Heart left ventricle (tissue), 16 donors: ENCODE measurements at places on chromosomes 1 and 21. TPM values are rescaled to one million over a fixed set of nuclear protein-coding genes. Genes with fewer than 3 reads are reported as not detected.

SLC45A3 gene
- total RNA-seq, result 2.6 TPM

SLC2A5 gene
- total RNA-seq, result 10.1 TPM

AVPR1B gene
- not detected for total RNA-seq

MAP10 gene
- total RNA-seq, result 2.4 TPM

MEX3A gene
- total RNA-seq, result 0.32 TPM

ADAM30 gene
- not detected for total RNA-seq

FAM72B gene
- total RNA-seq, result 0.91 TPM

TRIM67 gene
- not detected for total RNA-seq

DNA sequence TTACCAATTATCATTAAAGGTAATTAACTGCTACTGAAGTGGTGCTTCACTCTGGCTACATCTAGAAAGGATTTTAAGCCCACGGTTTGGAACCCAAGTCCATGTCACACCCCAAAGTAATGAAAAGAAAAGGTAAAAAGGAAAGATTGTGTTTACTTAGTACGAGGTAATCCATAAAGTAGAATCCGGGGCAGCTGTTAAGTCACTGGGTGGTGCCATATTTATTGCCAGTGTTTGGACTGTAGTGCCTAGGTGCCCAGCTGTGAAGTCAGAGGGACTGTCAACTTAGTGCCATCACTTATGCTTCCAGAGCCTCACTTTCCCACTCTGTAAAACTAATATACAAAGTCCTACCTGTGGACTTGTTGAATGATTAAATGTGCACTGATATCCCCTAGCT is 52.2 kb upstream of the GRHL3 start:
- no peak for DNase-seq

- DNase-seq, result no peak
Observed at GRCh38 chr1:201169971-201170532, 15.8 kb upstream of the TMEM9 start.

DNA sequence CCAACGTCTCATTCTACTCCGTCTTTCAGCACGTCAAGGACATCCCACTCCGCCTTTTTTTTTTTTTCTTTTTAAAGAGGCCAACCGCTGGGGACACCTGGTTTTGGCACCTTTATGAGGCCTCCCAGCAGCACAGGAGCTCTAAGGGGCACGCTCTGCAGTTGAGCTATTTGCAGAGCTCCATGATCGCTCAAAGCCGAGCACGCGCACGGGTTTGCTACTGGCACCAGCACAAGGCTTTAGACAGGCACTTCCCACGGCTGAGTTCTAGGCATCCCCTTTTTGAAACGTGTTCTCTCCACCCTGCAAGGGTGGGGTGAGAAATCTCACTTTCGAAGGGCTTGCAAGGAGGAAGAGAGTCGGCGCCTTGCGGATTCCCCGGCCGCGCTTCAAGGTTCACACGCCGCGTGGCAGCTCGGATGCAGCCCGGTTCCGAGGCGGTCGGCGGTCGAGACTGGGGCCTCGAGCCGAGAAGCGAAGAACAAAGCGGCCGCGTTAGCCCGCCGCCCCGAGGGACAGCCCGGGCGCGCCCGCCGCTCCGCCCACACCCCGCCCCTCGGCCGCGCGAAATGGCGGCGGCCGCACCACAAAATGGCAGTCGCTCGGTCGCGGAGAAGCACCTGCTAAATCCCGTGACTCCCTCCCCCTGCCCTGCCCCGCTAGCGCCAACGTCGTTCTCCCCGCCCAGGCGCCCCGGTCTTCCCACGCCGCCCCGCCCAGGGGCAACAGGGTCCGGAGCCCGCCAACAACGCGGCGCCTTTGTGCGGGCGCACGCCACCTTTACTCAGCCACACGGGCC is 12.9 kb upstream of the SPEN start:
- DNase-seq, result peak; percentile 93

DNA sequence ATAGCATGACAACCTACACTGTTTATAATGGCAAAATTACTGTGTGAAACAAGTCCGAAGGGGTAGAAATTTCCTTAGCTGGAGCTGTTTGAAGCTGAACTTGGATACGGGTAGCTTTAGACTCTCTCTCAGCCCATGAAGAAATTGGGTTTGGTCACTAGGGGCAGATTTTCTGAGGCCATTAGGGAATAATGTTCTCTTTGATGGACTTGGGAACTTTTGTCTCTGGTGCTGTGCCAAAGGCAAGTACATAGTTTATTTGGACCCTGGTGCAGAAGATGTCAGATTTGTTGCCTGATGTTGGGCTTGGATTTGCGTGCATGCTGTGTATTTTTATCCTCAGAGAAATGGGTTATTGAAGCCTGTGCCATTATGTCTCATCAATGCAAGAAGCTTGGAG is 109.6 kb downstream of the VPS13D start:
- no peak for DNase-seq

GRCh38 chr1:3537359-3537758 is 73.9 kb downstream of the MEGF6 start:
- DNase-seq, result no peak

DNA sequence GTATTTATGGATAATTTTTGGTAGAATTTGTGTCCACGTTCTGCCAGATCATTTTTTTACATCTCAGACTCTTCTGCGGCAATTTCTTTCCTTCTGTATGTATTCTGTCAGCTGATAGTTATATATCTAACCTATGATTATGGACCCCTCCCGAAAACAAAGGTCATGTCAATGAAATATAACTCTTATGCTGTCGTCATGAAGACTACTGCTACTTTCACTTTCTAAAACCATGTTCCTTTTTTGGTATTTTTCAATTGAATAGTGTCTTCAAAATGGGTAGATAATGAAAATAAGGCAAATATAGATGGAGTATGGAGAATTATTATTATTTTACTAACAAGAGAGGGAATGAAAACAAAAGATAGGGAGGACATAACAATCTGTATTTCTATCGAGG is 3.2 kb downstream of the ANGPTL1 start:
- DNase-seq, result no peak

DNA sequence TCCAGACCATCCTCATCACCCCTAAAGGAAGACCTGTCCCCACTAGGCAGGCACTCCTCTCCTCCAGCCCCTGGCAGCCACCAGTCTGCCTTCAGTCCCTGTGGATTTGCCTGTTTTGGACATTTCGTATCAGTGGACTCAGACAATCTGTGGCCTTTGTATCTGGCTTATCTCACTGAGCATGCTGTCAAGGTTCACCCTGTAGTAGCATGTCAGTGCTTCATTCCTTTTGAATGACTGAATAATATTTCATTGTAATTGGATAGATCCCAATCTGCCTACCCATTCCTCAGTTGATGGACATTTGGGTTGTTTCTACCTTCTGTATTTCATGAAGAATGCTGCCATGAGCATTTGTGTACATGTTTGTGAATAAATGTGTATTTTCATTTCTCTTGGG is 32.9 kb upstream of the RNF187 start:
- no peak for DNase-seq

- peak; percentile 50 for DNase-seq
Observed at GRCh38 chr1:2609319-2610035, 22.9 kb downstream of the PRXL2B start.

DNA sequence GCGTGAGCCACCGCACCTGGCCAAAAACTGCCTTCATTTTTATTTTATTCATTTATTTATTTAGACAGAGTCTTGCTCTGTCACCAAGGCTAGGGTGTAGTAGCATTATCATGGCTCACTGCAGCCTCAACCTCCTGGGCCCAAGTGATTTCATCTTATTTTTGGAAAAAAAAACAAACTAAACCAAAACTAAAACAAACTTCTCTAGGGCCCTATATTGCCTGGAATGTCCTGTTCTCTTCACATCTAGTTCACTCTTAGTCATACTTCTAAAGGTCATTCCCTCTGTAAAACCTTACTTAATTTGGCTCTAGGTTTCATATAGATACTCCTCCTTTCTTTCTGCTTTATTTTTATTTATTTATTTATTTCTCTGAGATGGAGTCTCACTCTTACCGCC is 15.6 kb downstream of the RPS27 start:
- no peak for DNase-seq

DNA sequence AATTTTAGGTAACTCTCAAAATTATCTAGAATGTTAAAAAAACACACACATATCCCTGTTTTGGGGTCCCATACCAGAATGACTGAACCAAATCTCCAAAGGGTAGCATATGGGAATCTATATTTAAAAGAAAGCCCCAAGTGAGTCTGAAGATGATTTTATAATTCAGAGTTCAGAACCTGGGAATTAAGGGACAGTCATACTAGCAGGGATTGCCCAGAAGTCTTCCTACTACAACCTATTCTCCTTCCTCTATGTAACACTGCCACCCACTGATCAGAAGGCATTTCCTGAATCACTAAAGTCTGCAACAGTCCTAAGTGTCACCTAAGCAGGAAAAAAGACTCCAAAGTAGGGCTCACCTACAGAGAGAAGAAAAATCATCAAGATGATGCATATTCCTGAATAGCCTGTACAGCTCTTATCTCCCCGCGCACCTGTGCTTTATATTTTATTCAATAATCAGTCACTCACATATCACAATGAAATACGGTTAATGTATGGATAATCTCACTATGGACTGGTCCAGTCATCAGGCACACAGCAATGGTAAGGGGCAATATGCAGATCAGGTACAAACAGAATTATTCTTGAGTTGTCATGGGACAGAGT is 4.9 kb downstream of the RGS1 start:
- DNase-seq, result no peak

GRCh38 chr1:164801246-164801731 is 242.3 kb downstream of the PBX1 start:
- no peak for DNase-seq

DNA sequence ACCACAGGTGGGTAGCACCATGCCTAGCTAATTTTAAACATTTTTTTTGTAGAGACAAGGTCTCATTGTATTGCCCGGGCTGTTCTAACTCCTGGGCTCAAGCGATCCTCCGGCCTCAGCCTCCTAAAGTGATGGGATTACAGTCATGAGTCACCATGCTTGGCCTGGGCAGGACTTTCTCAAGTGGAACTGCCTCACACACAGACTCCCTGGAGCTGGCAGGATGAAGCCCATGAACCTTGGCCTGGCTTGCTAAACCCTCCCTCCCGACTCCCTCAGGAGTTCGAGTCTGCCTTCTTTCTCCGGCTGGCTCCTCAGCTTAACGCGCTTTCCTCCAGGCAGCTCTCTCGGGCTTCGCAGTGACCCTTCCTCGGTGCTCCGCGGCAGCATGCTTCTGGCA is 7.7 kb upstream of the ECE1 start:
- no peak for DNase-seq

DNA sequence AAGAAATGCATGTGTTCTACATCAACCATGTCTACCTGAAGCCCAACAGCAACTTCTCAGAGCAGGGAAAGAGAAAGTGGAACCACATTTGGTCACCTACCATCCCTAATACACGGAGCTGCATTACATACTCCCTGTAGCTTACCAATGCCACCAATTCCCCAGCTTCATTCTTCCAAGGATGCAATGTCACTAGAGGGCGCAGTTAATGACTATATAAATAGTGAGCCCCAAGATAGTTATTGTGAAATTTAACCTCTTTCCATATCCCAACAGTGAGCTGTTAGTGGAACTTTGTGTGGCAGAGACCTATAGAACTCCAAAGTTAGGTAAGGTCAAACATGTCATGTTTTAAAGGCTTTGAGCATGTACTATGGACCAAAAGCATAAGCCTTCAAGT is 618.3 kb downstream of the SMYD3 start:
- DNase-seq, result no peak

DNA sequence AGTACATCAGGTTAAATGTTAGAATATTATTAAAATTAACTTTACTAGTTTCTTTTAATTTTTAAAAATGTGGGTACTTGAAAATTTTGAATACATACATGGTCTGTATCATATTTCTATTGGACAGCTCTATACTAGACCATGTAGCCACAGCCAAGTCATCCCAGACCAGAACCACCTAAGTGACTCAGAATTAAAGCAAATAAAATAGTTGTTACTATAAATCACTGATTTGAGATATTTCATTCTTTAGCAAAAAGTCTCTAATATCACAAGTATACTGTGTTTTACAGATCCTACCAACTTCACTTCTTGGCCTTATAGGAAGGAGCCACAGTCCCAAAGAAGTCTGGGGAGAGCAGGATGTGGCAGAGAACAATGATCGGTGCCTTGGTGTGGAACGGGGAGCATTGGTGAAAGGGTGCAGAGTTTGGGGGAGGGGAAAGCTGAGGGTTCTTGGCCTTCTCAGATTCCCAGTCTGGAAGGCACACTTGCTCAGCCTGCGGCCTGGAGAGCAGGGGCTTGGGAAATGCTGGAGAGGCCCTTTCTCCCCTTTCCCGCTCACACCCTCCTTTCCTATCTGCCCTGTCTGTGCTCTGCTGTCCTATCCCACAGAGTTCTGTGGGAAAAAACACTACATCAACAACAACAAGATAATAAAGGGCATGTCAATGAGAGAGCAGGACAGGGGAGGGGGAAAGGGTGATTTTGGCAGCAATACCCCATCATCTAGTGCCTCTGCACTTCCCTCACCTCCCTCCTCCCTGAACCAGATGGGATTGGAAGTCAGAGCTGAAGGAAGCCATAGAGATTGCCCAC is 122.1 kb downstream of the NGF start:
- DNase-seq, result no peak

DNA sequence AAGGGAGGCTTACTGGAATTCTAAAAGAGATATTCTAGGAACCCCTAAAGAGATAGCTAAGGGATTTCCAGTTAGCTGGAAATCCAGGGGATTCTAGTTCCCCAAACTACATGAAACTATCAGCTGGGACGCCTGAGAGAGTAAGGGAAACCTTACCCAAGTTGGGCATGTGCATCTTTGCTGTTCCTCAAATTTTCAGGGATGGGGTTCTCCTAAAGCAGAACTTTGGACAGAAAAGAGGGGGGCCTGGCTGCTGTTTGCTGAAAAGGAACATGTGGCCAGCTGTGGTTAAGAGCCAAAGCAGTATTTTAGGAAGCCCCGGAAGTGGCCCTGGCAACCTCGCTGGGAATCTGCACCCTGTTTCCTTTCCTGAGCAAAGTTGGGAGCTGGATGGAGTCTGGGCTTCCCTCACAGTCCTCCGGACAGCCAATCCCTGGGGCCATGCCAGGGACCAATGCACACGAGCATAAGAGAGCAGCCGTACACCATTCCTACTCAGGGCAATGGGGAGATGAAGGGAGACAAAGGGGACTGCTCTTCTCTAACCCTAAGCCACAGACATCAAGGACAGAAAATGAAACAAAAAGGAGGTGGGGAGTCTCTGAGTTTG is 154.3 kb downstream of the PLXNA2 start:
- DNase-seq, result no peak

- no peak for DNase-seq
Observed at GRCh38 chr21:38671773-38672172, 134.0 kb upstream of the ETS2 start.
